Mammary epithelial cell (primary cell): ENCODE measurements at places on chromosomes 12 and 14.

GRCh38 chr12:28216016-28216415, 25.8 kb downstream of the CCDC91 start:
- DNase-seq, result no peak

- DNase-seq, result no peak
Measured at GRCh38 chr12:25797949-25798348, 160.5 kb upstream of the RASSF8 start.

GRCh38 chr12:140162-140561, 73.6 kb downstream of the IQSEC3 start:
- DNase-seq, result no peak

- peak; percentile 46 for DNase-seq
Measured at GRCh38 chr12:32922546-32923297, 26.1 kb upstream of the PKP2 start.

DNA sequence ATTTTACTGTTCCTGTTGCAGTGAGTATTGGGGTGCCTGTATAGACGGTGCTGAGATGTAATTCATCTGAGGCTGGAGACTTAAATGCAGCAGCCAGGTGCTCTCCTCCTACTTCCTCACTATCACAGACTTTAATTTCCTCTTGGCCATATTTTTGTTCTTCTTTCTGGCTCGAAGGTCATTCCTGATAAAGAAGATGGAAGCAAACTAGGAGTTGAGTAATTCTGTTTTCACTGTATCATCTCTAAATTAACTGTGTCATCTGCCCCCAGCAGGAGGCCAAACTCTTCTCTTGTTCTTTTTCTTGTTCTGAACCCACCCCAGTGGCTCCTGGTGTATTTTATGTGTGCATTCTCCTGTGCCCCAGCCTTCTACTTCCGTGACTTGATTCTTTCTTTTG, 141.7 kb upstream of the ARHGAP5 start:
- no peak for DNase-seq

GRCh38 chr12:14828892-14829291, 14.4 kb downstream of the ART4 start:
- DNase-seq, result no peak

DNA sequence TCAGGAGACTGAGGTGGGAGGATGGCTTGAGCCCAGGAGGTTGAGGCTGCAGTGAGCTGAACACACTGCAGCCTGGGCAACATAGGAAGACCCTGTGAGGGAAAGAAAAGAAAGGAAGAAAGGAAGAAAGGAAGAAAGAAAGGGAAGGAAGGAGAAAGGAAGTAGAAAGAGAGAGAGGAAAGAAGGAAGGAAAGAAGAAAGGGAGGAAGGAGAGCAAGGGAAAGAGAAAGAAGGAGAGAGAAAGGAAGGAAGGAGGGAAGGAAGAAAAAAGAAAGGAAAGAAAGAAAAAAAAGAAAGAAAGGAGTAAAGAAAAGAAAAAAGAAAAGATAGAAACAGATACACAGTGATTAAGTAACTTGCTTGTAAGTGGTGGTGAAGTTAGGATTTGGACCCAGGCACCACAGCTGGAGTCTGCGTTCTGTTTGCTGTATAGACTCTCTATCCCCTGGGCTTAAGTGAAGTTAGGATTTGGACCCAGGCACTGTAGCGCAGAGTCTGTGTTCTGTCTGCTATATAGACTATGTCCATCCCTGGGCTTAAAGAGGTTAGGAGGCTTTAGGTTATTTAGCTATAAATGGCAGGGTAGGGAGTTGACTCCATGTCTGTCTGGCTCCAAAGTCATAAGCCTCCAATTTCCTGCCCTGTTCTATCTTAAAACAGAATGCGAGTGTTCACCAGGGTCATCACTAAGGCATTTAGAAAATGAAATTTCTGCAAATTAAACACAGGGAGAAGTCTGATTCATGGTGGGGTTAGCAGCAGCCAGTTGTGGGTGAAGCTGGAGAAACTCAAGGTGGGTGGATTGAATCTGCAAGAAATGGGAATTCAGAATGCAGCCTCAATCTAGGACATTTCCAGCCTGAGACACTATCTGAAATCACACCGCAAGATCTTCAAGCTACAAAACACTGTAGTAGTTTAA, 13.3 kb upstream of the C12orf75 start:
- DNase-seq, result peak; percentile 32

DNA sequence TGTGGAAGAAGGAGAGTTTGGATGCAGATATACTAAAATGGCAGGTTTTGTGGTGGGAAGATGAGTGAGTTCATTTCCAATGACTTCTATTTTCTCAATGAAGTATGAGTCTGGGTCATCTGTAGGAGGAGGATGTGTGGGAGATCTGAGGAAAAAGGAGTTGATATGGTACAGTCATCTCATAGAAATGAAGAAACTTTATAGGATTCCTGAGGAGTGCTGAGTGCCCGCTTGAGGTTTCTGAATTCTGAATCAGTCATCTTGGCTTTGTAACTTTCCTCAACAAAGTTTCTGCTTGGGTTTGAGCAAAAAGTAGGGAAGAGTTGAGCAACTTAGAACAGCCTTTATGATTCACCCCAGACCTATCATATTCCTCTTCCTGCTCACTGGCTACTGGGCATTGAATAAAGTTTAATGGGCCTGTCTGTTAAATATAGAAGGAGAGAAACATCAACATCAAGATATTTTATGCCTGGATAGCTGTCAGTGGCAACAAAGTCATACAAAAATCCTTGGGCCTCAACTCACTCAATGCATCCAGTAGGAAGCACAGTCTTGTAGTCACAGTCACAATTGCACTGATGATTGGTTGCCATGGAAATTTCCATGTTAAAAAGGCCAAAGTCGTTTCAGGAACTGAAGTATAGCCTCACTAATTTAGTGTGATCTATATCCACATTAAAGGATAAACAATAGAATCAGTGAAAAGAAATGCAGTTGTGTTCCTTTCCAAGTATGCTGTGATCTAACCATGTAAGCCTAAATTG, 284.7 kb downstream of the DUSP6 start:
- peak; percentile 95 for DNase-seq

DNA sequence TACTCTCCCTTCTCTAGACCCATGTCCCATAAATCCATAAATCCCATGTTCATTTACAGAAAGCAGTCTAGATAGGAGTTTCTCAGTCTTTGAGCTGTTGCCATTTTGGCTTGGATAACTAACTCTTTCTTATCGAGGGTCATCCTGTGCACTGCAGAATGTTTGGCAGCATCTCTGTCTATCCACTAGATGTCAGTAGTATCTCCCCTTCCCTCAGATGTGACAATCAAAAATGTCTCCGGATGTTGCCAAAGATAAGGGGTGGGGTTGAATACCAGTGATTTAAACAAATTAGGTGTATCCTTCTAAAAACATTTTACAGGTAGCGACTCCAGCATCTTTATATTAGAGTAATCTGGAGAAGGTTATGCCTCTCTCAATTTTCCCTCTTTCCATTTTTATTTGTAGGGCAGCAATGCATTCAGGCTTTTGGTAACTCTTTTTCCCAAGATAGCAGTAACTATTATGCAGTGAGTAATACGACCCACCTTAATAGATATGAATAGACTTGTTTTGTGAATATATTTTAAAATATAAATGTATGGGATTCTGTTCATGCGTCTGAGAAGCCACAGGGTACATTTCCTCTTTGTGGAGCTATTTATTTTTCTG, 100.7 kb downstream of the LRRK2 start:
- DNase-seq, result peak; percentile 28

DNA sequence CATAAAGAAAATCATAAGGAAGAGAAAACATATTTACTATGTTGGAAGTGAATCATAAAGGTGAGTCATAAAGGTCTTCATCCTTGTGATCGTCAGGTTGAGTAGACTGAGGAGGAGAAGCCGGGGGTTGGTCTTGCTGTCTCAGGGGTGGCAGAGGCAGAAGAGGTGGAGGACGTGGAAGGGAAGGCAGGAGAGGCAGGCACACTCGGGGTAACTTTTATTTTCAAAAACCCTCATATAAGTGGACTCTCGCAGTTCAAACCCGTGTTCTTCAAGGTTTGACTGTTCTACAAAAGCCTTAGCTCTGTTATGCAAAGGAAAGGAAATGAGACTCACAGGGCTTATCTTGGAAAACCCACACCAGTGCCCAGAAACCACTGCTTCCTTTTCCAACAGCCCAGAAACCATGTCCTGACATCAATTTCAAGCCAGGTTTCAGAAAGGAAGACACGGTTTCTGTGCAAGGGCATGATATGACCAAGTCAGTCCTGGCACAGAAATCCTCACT, 14.0 kb downstream of the SMCO2 start:
- DNase-seq, result peak; percentile 67

DNA sequence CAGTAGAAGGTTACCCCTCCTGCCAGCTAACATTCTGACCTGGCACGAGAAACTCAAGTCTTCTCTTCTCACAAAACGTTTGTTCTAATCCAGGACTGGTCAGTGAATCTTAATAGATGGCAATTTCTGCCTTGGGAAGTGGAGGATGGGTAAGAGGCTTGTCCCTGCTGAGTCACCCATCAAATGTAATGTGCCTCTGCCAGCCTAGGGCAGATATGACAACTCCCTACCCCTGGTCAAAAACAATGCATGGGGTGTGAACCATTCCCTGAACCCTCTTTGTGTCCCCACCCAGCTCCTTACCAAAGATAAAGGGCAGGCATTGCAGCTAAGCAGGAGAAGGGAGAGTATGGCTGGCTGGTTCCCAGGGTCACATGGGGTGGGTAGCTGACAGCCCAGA, 1052.9 kb downstream of the GALC start:
- DNase-seq, result peak; percentile 35

DNA sequence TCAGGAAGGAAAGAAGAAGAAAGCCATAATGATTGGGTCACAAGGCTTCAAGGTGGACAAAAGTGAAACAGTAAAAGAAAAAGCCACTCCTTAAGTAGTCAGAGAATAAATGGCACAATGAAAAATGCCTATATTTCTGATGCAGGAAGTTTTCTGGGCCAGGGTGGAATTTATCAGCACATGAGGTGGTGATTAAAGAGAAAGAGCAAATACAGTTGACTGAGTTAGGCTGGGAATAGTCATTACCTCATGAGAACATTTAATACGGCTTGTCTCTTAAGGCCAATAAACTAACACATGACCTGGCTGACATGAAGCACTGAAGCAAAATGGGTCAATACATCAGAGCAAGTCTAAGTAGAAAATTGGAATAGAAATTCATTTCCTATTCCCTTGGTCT, 499.7 kb downstream of the TMTC2 start:
- DNase-seq, result no peak

GRCh38 chr12:45468751-45469615, 253.1 kb downstream of the ANO6 start:
- DNase-seq, result no peak

DNA sequence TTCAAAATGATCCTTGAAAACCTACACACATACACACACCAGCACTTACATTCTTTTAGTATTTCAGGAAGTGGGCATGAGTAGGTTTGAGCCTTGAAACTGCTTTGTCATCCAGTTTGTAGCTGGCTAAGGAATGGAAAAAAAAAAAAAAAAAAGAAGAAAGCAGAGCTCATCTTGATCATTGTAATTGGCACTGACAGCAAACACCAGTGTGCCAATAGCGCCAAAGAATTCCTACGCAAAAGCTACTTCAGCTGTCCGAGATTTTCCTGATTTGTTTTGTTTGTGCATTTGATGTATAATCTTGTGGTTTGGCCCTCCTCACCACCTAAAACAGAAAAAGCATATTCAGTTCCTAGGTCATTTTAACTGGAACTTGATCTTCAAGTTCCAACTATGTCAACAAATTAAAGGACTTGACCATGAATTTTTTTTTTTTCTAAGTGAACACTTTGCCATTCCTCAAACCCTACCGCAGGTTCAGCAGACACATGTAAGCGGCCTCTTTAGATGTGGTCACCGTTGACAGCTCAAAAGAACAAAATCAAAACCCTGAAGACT, 57.3 kb downstream of the FLRT2 start:
- peak; percentile 72 for DNase-seq

- DNase-seq, result no peak
Measured at GRCh38 chr12:66032739-66033138, 97.8 kb downstream of the LLPH start.
